ENCODE measurements at places on chromosomes 1 and 21.

DNA sequence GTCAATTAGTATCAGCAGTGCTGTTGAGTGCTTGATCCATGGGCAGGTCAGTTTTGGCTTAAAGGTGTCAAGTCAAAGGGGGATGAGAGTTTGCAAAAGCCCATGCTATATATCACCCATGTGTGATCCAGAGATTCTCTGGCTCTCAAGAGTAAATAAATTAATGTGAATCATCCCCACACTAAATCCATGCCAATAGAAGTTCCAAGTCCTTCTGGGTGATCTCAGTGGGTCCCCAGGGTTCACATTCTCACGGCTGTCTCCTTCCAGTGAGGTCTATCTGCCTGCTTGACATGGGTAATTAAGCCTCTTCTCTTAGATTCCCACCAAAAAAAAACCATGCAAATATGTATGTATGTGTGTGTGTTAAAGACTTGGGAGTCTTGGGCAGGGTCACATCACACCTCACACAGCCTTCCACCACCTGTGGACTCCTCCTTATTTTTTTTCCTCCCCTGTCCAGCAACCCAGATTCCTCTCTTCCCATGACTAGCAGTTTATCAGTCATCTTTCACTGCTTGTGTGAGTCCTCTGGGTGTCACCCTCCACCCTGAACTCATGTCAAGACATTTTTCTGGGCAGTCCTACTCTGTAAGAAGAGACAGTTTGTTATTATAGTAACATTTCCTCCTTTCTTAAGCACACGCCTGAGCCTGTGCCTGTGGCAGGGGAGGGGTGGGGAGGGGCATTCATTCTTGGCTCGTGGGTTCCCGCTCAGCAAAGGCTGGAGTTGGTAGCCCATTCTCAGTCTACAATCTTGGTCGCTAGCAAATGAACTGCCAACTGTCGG lies 14.3 kb upstream of the S100A11 start:
- DNase-seq: peak; percentile 94

- DNase-seq: no peak
Observed at GRCh38 chr1:243471026-243471685, 215.3 kb downstream of the SDCCAG8 start.

GRCh38 chr1:23673086-23673813 lies 18.4 kb upstream of the RPL11 start:
- peak; percentile 99 for DNase-seq

DNA sequence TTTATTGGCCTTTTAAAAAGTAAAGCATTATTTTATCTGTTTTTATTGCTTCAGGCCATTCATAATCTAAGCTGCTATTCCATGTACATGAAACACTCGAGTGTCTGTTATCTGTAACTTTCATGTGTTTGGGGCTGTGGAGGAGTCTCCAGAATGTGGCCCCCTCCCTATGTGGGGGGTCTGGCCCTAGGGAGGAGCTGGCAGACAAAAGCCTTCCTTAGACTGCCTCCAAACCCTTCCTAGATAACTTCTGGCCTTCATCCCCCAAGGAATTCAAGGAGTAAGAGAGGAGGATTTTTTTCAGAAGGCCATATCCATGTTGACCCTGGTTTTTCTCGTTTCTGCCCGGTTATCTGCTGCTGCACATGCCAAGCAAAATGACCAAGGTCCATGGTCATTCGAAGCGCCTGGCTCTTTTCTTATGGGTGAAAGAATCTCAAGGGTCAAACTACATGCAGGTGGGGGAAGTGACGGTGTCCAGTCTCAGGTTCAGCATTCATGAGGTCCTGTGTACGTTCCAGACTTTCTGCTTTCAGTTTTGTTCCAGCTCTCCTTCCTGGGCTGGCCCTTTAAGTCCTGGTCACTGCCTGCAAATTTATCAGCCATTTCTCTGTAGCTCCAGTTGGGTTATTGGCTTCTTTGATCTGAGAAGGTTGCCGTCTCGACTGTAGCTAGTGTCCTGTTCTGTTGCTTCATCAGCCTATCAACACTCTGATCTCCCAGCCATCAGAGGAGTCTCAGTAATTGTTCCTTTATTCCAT lies 8.3 kb downstream of the TENT5C start:
- DNase-seq: no peak

DNA sequence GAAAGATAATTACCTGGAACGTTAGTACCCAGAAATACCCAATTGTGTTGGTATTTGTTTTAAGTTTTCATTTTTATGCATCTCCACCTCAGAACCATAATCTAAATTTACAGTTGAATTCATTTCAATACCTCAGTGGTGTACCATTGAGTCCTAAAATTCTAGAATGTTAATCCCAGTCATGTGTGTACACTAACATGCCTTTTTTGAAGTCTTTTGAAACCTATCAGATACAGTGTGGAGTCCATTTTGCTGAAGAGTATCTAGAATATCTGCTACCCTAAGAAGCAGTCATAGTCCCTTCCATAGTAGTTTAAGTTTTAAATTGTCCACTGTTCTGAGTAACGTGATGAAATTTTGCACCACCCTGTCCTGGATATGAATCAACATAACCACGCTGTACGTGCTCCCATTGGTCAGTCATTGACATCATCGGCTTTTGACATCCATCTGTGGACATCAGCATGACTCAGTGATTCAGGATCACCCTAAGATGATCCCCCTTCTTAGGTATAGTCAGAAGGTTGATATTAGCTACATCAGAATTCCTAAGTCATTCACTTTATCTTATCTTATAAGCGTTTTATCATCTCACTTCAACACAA lies 7.5 kb upstream of the ASH1L start:
- DNase-seq: no peak

GRCh38 chr1:187045371-187045770 lies 216.6 kb downstream of the PLA2G4A start:
- no peak for DNase-seq

DNA sequence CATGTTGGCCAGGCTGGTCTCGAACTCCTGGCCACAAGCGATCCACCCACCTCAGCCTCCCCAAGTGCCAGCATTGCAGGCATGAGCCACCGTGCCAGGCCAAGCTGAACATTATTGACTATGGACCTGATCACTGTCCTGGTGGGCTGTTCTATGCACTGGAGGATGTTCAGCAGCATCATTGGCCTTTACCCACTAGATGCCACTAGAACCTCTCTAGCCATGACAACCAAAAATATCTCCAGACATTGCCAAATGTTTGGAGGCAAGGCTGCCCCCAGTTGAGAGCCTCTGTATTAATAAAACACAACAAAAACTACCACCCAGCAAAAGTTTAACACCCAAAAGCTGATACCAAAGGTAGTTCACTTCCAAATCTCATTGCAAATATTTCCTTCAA lies 110.8 kb upstream of the SOD1 start:
- DNase-seq: no peak

DNA sequence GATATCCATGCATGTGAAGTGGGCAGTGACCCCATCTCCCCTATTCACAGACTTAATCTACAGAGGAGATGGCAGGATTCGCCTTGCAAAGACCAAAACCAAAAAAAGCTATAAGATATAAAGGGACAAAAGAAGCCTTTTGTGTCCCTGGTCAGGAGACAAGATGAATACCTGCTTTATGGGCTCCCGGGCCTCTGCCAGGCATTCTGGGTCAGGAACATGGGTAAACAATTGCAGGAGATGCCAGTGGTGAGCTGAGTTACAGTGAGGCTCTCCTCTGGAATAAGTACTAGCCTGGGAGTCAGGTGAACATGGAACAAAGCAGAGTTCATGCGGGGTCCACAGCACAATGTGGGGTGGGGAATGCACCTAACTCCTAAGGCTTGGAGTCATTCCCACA lies 4.7 kb downstream of the SLC9A1 start:
- DNase-seq: no peak

- DNase-seq: peak; percentile 33
Observed at GRCh38 chr1:219990782-219991510, 55.4 kb downstream of the EPRS1 start.

All from epithelial cell of esophagus (primary cell).